ENCODE measurements at places on chromosomes 1 and 21.

DNA sequence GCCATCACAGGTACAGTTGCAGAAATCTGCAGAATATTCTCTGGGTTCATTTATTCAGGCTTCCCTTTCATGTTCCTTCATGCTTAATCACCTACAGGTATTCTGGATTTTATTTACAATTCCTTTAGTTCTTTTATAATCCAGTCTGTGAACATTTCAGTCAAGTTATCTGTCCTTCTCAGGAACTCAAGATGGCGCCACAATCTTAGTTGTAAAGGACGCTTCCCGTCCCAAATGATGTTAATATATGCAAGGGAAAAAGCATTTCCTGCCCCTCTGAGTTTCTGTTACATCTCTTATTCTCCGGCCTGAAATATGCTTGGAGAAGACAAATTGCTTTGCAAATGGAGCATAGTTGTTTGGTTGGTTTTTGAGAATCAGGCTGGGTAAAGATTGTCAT is 19.3 kb downstream of the F3 start:
- DNase-seq: peak; percentile 75

DNA sequence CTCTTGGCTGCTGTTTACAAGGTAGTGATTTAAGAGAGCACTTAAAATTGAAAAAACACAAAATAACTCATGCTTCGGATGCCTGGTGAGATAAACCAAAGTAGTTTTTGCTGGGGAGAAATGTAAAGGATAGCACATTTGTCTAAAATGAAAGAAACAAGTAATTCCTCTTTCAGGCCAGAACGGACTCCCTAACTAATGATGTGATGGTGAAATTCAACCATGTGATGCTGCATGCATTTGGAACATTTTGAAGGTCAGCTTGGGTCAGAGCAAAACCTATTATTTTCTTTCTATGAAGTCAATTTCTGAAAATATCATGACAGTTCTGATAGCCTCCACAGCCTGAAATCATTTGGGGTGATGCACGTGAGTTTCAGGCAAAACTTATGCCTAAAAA is 27.6 kb downstream of the NMNAT2 start:
- no peak for DNase-seq

DNA sequence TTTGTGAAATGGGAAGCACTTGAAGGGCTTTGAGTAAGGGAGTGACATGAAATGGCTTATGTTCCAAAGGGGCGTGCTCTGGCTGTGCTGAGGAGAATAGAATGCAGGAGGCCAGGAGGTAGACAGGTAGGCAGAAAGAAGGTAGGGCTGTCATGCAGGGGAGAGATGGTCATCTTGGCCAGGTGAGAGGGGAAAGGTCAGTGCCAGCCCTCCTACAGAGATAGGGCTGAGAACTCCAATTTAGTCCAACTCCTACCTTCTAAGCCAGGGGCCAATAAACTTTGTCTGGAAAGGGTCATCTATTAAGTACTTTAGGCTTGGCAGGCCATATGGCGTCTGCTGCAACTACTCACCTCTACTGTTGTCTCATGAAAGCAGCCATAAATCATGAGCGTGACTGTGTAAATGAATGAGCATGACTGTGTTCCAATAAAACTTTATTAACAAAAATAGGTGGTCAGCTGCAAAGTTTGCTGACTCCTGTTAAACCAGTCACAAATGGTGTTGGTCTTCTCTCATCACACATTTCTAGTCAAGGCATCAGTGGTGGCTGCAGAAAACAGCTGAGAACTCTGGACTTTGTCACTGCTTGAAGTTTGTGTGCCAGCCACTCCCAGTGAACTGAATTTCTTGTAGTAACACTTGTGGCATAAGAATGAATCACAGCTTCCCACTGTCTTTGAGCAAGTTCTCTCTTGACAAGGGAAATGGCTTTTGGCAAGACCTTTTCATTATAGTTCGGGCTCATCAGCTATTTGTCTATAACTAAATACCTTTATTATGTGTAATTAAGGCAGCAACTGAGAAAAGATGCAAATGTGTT is 32.0 kb upstream of the CD2 start:
- DNase-seq: no peak

DNA sequence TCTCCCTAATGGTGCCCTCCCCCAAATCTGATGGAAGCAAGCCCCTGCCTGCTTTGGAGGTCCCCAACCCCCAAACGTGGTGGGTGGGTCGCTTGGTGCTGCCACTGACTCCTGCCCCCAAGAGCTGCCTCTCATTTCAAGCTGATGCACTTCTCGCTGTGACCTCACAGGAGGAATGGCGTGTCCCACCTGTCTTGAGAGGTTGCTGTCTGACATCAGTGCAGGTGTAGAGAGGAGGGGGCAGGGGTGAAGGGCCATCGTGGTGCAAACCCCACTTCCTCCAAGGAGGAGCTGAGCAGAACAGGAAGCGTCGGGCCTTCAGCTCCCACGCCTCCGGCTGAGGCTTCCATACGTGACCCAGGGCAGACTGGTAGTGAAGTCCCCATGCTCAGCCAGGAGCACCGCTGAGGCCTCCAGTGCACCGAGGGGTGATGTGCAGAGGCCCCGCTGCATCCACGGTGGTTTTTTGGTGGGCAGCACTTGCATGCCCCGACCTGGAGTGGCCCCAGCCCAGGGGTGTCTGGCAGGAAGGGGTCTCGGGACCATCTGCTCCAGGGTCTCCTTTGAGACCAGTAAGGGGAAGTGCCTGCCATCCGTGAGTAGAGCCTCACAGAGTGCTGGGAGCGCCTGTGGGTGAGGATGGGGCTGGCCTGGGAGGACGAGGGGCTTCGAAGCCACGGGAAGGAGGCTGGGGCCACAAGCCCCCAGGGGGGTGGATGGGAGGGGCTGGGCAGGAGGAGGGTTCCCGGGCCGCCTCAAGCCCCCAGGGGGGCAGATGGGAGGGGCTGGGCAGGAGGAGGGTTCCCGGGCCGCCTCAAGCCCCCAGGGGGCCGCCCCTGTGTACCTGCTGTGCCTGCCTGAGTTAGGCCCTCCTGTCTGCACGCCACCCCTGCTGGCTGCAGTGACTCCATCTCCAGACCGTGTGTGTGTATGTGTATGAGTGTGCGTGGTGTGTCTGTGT is 39.8 kb downstream of the WDR4 start:
- DNase-seq: no peak

- DNase-seq: no peak
Observed at GRCh38 chr1:156281693-156282478, 739 bp downstream of the SMG5 start.

DNA sequence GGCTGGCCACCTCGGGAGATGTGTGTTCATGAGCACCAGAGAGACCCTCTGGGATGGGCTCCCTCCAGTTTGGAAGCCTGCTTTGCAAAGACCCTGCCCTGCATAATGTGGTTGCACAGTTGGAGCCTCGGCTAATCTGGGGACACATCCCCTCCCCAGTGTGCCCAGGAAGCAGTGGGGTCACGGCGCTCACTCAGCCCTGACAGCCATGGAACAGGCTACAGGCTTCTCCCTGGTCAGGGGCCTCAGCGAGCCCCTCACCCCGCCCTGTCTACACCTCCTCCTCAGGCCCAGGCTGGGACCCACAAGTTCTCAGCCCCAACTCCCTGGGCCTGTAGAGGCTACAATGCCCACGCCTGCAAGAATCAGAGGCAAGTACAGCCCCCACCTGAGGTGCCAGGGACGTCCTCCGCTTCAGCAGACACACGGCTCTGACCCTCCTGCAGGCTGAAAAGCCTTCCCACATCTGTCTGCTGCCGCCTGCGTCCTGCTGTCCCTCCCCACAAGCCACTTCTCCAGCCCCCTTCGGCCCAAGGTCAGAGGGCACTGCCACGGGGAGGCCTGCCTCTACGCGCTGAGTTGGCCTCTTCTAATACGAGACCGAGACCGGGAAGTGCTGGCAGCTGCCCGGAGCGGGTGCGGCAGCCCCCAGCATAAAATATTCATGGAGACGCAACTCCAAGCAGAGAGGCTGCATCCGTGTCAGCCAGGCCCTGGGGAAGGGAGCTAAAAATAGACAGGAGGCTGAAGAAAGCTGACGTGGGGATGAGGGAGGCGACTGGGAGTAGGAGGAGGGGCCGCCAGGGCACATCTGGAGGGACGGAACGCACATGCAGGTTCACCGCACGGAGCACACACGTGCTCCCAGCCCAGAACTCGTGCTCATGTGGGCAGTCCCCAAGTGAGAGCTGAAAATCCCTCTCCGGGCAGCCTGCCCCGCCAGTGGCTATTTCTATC is 15.2 kb upstream of the GPR153 start:
- DNase-seq: peak; percentile 83

DNA sequence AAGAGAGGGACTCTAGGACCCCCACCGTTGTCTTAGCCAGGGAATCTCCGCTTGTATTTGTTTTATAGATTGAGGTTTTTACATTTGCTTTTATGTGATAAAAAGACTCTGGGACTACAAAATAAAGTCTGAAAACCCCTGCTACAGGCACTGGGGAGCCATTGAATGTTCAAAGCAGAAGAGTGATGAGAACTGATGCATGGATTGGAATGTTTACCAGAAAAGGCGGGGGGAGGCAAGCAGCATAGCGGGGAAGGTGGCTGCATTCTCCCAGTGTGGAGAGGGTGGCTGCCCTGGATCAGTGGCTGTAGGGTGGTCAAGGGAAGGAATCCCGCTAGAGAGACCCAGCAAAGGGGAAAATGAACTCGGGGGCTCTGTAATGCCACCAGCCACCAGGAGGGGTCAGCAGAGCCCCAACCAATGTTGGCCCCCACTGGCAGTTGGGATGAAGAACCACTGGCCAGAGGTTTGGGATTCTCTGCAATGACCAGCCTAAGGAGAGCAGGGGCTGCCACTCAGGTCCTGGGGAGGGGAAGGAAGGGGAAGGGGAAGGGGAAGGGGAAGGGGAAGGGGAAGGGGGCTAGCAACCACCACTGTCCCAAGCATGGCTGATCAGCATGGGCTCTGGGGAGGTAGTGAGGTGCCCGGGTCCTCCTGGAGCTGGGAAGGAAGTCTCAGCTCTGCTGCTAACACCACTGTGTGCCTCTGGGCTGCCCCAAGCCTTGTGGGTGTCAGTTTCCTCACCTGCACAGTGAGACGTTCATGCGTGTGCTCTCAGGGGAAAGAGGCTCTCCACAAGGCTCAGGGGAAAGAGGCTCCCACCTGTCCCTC is 19.2 kb upstream of the PEF1 start:
- peak; percentile 38 for DNase-seq

All from fibroblast of skin of right biceps (primary cell).